Type B pancreatic cell (in vitro differentiated cells): ENCODE measurements at places on chromosomes 6 and 20. TPM values are rescaled to one million over a fixed set of nuclear protein-coding genes. Genes with fewer than 3 reads are reported as not detected.

TRPC4AP gene
- total RNA-seq, result 102 TPM in 2 replicates

SMLR1 gene
- total RNA-seq, result 0.53 and 1.3 TPM in 2 replicates

NMBR gene
- 0.22 TPM in 1 of 2 replicates, not detected in the other for total RNA-seq

HTR1E gene
- total RNA-seq, result 0.39 and 0.52 TPM in 2 replicates

CNBD2 gene
- 5.7 and 7.4 TPM in 2 replicates for total RNA-seq

LHFPL5 gene
- total RNA-seq, result not detected in 2 replicates

EZR gene
- 166 and 349 TPM in 2 replicates for total RNA-seq

PKIB gene
- 31.7 and 56.8 TPM in 2 replicates for total RNA-seq

SIRPD gene
- not detected in 2 replicates for total RNA-seq

ARMC2 gene
- total RNA-seq, result 6.7 and 15.5 TPM in 2 replicates

MEP1A gene
- total RNA-seq, result 3.6 and 22.4 TPM in 2 replicates

MRPS18A gene
- total RNA-seq, result 43.7 and 49.1 TPM in 2 replicates

EMILIN3 gene
- 0.67 and 10.3 TPM in 2 replicates for total RNA-seq

TUBB2B gene
- total RNA-seq, result 37.8 and 158 TPM in 2 replicates

DNA sequence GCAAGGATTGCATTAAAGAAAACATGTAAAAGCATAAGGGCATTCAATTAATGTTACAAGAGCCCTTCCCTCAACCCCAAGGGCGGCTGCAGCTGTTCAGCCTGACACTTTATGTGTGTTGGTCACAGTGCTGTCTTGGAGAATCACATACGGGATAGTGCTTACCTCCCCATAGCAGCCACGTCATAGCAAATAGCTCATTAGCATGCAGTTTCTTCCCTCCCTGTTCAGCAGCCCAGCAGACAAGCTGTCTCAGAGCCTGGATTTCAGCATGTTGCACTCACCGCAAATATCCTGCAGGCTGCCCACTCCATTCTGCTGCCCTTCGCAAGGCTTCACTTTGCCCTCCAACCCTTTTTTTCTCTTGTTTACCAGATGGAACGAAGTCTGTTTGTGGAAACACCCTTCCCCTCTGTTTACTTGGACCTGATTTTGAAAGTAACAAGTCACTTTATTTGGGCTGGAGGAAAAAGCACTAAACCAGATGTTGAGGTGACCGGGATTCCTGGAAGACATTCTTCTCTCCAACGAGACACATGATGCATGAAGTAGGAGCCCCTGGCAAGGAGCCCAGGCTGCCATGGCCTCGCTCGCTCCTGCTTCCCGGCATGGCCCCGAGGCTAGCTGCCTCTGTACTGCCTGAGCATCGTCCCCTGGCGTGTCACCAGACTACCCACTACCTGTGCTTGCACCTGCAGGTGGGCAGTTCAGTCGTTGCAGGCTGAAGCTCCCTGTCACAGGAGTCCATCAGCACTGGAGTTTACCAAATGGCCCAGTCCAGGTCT lies 151.6 kb upstream of the GMDS start:
- DNase-seq, result no peak

- DNase-seq, result no peak
Measured at GRCh38 chr20:37308086-37309050, 18.9 kb downstream of the MANBAL start.

DNA sequence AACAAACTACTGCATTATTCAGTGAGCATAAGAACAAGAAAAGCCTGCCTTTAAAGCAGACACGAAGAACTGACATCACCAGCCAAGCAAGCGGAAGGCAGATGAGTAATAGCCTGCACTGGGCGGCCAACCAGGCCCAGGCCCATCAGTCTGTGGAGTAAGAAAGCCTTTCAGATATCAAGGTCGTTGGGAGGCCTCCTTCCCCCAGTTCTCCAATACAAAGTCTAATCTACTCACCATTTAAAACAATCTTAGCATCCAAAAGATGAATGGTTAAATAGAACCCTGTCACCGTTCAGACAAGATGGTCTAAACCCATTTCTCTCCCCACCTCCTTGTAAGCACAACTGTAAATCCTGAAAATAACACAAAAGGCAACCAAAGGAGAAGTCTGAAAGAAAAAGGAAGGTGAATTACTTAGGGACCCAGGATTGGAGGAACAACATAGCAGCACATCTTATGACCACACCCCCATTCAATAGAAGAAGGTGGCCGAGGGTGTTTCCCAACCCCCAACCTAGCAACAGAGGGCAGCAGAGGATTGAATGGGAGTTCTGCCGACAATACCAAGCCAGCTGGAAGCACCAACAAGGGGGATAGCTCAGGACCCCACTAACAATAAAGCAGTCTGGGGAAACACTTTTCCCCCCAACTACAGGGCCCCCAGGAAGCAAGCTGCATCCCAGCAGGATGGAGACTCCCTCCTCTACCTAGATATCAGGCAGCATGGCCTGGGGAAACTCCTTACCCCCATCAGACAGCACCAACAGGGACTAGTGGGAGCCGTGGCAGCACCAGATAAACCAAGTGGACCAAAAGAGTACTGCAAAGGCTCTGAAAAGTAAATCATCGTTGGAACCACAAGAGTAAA lies 67.9 kb downstream of the ZHX3 start:
- no peak for DNase-seq

DNA sequence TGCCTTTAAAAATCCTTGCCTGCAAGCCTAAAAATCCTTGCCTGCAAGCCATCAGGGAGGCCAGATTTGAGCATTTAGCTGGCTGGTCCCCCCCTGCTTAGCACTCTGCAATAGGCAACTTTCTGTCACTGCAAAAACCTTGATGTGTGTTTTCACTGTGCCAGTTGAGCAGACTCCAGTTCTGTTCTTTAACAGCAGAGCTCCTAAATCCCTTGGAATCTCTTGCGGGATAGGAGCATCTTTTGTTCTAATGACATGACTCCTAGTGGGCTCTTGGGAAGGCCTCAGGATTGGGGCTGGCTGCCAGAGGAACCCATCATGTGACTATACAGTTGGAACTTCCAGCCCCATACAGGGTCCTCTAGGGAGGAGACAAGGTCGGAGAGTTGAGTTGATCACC lies 50.4 kb downstream of the FAM184A start:
- DNase-seq, result no peak

DNA sequence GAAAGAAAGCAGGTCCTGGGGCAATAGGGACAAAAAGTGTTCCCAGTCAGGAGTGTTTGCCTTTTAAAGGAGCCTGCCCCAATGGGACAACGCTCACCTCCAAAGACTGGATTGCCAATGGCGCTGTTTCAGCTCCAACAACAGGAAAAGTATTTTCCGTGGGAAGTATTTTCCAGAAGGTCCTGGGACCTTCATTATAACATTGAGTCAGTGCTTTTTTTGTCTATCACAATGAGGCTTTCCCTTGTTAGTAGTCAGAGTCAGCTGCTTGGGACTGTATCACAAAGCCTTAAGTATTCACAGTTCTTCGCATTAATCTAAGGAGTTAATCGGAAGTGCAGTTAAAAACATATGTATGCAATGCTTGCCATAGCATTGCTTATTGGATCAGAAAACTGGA lies 17.3 kb downstream of the TRAF3IP2 start:
- DNase-seq, result no peak

- no peak for DNase-seq
Measured at GRCh38 chr6:127023001-127023778, 95.3 kb upstream of the RSPO3 start.

- DNase-seq, result no peak
Measured at GRCh38 chr6:4008324-4009047, 70.5 kb downstream of the FAM217A start.

DNA sequence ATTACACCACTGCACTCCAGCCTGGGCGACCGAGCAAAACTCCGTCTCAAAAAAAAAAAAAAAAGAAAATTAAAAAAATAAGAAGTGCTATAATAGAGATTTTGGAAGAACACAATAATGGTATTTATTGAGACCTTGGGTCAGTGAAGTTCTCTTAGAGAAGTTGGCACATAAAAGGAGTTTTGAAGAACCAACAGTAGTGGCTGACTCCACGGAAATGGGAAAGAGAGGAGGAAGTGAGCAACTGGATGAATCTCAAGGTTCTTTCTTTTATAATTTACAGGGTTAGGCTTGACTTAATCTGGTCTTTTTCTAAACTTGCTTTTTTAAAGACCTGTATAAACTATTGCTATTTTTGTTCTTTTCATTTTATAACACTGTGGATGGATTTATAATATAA lies 52.8 kb downstream of the TOMM6 start:
- no peak for DNase-seq

DNA sequence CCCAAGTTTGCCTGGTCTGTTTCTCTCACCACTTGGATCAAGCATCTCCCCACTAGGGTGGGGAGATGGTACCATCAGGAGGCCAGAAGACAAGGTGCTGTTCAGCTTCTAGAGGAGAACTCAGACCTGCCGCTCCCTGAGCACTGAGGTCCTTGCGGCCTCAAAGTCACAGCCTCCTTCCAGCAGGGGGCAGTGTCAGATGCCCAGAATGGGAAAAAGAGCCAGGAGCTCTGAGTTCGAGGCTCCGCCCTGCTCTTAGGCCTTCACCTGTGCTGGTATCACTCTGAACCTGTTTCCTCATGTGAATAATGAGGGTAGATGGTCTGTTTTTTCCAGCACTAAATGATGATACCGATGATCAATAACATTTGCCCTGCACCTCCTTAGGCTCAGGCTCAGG lies 68.7 kb downstream of the TOX2 start:
- no peak for DNase-seq

DNA sequence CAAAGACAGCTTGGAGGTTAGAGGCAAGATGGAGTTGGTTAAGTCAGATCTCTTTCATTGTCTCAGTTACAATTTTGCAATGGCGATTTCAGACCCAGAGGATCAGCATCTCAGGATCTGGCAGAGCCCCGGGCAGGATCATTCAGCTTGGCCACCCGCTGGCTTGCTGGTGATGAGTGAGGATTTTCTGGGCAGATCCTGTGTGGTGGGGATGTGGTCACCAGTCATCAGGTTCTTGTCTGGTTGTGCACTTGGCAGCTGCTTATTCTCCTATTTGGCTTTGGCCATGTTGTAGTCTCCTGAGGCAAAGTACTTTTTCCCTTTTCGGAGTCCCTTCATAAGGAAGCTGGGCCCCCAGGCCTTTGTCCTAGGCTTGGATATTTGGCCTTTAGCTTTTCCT lies 953.9 kb downstream of the KIF16B start:
- DNase-seq, result no peak

DNA sequence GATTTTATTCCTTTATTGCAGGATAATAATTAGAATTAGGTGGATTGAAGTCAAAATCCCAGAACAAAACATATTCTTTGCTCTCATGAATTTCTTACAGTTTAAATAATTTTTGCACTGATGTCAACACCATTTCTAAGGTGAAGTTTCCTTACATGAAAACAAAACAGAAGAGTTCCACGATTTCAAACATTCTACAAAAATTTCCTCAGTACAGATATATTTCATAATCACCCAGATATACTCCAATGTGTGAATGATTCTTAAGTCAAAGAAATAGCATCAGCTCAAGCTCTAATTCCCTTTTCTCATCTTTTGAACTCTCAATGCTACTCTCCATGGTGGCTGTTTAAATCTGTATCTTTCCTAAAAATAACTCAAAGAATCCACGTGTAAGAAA lies 39.5 kb upstream of the THBS2 start:
- no peak for DNase-seq

DNA sequence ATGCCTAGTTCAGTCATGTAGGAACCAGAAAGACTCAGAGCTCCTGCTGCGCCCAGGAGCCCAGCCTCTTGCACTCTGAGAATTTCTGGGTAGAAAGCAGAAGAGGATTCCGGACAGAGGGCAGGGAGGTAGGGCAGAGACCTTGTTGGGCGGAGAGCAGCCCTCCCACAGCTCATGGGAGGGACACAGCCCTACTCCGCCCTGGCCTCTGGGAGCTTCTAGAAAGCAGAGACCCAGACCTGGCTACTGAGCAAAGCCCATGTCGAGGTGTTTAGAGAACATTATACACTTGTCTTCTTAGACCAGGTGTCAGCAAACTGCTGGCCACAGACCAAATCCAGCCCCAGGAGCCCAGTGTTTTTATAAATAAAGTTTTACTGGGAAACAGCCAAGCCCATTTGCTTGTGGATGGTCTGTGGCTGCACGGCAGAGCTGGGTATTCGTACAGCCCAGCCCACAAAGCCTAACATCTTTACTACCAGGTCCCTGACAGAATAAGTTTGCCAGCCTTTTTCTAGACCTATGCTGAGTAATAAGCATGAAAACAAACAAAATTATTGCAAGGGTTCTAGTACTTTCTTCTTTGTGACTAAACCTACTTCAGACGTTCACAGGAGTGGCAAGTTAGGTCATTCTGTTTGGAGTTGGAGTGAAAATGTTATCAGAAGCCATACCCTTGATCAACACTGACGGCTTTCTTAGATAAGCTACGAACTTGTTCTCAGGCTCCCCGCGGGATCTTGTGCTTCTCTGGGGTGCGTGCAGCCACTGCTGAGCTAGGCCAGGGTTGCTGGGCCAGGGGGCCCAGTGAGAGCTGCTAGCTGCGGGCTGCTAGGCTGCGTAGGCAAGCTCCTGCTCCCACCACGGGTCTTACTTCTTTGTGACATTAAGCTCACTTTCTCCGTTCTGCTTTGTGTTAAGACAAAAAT lies 235.1 kb upstream of the FOXQ1 start:
- no peak for DNase-seq

DNA sequence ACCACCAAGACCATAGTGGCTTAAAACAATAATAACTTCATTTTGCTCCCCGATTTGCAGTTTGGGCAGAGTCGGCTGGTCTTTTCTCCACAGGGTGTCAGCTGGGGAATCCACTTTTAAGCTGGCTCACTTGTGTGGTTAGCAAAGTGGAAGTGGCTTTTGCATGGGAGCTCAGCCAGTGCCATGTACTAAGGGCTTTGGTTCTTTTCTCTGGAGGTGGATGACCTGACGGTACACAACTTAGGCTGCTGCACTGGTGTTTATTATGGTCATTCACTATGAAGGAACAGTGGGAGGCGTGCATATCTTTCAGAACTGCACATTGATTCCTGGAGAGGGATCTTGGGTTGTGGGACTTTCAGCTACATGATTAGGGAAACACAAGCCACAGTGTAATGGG lies 141.0 kb downstream of the OR2B2 start:
- no peak for DNase-seq

- no peak for DNase-seq
Measured at GRCh38 chr6:108699290-108700041, 138.7 kb downstream of the FOXO3 start.

- DNase-seq, result no peak
Measured at GRCh38 chr6:145761584-145761983, 26.3 kb upstream of the EPM2A start.

GRCh38 chr20:41005361-41005729 lies 23.3 kb upstream of the TOP1 start:
- DNase-seq, result no peak

DNA sequence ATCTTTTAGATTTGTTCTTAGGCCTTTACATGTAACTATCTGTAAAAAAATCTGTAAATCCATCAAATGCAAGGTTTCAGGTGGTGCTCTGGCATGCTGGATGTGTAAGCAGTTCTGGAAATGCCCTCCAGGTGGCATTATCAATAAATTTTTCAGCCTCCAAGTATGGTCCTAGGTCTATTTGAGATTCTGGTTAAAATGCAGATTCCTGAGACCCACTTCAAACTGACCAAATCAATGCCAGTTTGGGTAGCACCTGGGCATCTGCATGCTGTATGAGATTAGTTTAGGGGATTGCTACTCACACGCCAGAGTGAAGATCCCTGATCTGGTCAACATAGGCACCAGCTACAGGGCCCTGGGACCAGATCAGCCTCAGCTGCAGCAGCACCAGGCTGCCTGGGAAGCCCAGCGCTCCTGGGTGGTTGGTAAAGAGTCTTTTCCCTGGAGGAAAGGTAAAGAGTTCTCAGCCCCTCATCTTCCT lies 507.3 kb upstream of the CITED2 start:
- DNase-seq, result no peak

- DNase-seq, result no peak
Measured at GRCh38 chr6:107691062-107691751, 132.9 kb downstream of the SCML4 start.

- DNase-seq, result no peak
Measured at GRCh38 chr6:145802141-145802540, 12.5 kb downstream of the FBXO30 start.

GRCh38 chr6:113969888-113970804 lies 802 bp downstream of the HDAC2 start:
- peak; percentile 84 for DNase-seq
